Activated CD4-positive, alpha-beta T cell treated with anti-CD3 and anti-CD28 coated beads for 4 hours (primary cell): ENCODE measurements at places on chromosomes 5 and 9.

DNA sequence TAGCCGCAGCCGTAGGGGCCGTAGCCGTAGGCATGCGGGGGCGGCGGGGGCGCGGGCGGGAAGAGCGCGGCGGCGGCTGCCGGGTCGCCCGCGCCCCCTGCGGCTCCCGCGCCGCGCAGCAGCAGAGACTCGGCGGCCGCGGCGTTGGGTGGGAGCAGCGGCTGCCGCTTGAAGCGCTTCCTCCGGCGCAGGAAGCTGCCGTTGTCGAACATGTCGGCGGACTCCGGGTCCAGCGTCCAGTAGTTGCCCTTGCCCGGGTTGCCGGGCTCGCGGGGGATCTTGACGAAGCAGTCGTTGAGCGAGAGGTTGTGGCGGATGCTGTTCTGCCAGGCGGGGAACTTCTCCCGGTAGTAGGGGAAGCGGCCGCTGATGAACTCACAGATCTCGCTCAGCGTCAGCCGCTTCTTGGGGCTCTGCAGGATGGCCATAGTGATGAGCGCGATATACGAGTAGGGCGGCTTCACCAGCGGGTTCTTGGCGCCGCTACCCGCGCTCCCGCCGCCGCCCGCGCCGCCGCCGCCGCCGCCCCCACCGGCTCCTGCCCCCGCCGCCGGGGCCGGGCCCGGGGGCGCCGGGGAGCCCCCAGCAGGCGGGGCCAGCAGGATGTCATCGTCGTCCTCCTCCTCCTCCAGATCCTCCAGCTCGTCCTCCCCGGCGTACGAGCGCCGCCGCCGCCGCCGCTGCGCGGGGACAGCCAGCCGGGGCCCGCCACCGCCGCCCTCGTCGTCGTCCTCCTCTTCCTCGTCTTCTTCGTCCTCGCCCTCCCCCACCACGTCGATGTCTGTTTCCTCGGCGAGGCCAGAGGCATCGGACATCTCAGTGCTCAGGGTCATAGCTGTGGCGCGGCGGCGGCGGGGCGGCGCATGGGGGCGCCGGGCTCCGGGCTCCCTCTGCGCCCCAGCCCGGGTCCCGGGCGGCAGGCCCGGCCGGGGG lies 781 bp downstream of the FOXD1 start:
- DNase-seq: peak; percentile 40

GRCh38 chr5:103393101-103393754 lies 134.7 kb downstream of the MACIR start:
- DNase-seq: no peak

DNA sequence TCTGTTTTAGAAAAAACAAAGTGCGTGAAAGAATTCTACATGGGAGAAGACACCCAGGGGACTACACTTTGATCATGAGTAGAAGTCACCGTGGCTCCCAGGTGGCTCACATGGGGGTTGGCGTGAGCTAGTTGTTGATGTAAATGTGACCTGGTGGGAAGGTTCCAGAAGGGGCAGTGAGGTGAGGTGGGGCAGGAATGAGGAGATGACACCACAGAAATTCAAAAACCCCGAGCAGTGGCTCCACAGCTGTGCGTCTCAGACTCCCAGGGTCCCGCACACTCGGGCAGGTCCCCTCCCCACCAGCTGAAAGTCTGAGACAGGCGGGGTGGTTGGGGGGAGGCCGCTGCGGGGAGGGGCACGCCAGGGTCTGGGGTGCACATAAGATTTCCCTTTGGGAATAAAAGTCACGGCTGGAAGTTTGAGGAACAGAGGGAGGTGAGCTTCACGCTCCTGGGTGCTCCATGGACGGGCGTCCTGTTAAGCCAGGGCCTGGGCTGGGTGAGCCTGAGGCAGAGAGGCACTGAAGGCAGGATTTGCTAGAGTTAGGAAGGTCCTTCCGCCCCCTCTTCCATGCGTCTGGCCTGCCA lies 29.9 kb downstream of the GLT6D1 start:
- no peak for DNase-seq

DNA sequence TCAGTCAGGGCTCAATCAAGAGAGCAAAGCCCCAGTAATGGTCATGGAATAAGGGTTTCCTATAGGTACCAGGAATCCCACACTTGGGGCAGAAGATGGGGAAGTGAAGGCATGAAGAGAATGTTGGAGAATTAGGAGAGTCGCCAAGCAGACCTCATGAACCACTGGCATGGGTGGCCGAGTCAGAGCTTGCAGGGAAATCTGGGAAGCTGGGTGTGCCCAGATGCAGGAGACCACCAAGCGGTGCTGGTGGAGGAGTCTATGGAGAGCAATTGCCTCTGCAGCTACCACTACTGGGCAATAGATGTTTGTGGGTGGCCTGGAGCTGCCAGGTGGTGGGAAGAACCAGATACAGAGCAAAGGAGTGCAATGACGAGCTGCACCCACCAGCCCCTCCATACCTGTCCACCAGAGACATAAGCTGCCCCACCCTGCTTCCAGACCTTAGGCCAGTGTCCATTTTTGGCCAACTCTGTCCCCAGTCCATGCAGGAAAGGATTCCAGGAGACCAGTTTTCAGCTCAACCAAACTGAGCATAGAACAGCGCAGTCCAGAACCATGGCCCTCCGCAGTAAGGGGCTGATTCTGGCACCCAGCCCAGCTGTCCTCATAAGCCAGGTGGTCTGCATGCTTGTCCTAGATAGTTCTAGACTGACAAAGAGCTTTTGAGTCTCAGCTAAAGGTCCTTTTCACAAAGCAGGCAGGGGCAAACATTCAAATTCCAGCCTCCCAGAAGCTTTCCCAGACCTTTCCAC lies 323.9 kb downstream of the GADD45G start:
- no peak for DNase-seq

DNA sequence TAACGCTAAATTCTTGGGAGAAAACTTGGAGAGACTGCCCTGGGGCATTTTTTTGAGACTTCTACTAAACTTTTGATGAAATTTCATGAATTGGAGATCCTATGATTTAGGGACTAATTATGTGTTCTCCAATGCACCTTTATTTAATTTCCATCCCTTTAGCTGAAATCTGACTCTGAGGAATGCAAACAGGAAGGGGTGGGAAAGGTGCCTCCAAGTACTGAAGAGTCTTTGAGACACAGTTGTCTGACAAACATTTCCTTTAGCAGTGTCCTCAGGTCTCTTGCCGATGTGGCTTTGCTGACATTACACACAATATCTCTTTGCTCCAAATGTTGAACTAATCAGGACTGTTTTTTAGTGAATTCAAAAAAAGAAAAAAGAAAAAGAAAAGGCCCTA lies 76.9 kb downstream of the LIX1 start:
- no peak for DNase-seq

DNA sequence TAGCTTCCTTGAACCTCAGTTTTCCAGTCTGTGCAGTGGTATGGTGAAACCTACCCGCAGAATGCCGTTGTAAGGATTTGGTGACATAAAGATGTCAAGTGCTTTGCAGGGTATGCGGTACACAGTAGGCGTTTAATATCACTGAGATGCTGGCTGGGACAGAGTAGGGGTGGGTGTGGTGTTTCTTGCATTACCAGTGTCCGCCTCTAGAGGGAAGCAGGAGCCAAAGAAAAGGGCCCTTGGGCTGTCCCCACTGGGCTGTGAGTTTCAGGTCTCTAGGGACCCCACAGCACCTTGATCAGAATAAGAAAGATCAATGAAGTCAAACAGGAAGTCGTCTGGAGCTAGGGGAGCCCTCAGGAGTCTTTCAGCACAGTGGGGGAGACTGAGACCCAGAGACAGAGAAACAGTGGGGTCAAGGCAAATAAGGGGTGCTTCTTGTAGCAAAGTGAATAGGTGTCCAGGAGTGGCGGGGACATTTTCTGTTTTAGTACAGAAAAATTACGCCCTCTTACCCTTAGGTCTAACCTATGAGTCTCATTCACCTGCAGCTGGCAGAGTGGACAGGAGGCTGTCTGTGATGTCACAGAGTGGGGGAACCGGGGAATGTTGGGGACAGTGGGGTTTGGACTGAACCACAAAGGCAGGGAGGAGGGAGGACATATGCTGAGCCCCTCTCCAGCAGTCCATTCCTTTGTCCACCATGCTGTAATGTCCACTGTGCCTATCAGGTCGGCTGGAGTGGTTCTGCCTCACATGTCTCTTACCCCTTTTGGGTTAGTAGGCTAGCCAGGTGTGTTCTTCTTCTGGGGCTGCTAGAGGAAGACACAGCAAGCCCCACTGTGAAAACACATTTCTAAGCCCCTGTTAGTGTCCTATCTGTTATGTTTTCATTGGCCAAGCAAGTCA lies 4.7 kb upstream of the TEX53 start:
- DNase-seq: peak; percentile 50

GRCh38 chr5:125717209-125717608 lies 706.0 kb upstream of the GRAMD2B start:
- DNase-seq: no peak

GRCh38 chr9:104746798-104747197 lies 685 bp upstream of the NIPSNAP3A start:
- no peak for DNase-seq

GRCh38 chr9:93194641-93195040 lies 10.7 kb downstream of the WNK2 start:
- no peak for DNase-seq

- no peak for DNase-seq
These were observed 174.1 kb downstream of the TLE4 start for GRCh38 chr9:79745752-79746336.

DNA sequence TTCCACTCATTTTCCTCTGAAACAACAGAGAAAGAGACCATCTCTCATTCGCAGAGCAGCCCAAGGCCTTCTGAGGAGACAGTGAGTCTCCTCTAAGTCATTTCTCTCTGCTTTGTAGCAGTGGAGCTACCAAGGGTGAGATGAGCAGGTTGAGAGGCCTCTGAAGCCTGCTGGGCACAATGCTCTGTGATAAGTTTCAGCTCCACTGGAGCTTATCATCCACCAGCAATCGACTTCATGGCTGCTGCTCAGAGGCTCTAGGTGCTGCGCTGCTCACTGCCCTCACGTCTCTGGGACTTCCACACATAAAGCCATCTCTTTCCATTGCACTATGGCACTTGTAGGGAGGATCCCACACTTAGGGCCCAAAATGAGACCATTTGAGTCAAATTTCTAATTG lies 96.3 kb downstream of the CMYA5 start:
- no peak for DNase-seq

DNA sequence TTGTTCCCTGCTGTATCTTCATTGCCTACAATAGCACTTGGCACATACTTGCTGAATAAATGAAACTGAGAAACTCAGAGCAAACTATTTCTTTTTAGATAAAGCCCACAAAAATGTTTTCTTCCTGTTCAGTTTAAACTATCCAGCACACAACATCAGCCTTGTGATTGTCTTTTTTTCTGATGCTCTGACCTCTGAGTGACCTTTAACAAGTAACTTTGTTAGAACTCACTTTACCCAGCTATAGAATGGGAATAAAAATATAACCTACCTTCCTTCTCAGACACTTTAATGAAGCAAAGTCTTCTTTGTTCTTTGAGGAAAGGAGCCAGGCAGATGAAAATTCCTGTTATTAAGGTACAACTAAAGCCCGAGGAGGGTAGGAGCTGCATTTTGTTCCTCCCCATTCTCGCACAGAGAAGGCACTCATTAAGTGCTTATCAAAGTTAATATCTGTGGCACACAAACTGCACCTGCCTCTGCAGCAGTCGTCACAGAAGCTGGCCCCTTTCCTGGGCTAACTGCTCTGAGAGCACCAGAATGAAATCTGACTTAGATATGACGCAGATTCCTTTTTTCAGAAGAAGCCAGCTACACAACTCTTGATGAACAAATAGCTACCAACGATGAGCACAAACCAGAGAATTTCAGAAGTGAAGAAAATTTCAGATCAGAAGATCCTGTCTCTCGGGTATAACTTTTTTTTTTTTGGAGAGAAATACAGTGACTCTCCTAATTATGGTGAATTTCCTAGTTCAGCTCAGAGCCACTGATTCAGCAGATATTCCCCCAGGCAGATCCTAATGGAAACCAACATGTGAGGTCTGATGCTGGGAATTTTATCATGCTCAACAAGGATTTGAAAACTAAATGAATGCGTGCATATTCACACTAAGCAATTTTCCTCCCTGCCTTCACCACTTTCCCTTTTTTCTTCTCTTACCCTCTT lies 31.0 kb upstream of the NR3C1 start:
- peak; percentile 57 for DNase-seq

GRCh38 chr9:137492464-137493363 lies 33.6 kb upstream of the NSMF start:
- DNase-seq: no peak

- DNase-seq: no peak
These were observed 47.6 kb upstream of the ADCY2 start for GRCh38 chr5:7348168-7348854.

DNA sequence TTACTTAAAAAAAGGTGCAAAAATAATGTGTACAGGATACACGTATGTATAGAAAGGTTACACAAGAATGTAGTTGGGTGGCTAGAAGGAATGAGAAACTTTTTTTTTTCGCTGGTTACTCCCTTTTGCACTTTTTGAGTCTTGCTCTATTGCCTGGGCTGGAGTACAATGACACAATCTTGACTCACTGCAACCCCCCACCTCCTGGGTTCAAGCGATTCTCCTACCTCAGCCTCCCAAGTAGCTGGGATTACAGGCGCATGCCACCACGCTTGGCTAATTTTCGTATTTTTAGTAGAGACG lies 15.8 kb downstream of the FBXW11 start:
- no peak for DNase-seq

DNA sequence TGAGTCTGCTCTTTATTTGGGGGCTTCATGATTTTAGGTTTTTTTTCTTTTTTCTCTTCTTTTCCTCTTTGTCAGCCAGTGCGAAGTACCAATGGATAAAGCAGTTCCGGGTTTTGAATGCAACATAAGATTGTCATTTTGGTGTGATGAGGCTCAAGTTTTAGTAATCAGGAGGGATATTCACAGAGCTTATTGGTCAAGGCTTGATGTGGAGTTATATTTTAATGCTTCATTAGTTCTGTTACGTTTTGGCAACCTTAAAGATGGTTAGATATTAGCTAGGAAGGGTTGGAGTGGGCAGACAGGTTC lies 1.4 kb downstream of the PIK3R1 start:
- no peak for DNase-seq

- DNase-seq: no peak
These were observed 180.6 kb upstream of the PAPPA start for GRCh38 chr9:115972843-115973595.

GRCh38 chr9:366620-367019 lies 152.0 kb downstream of the DOCK8 start:
- DNase-seq: no peak

- no peak for DNase-seq
These were observed 33.4 kb upstream of the PCA3 start for GRCh38 chr9:76730801-76731200.

DNA sequence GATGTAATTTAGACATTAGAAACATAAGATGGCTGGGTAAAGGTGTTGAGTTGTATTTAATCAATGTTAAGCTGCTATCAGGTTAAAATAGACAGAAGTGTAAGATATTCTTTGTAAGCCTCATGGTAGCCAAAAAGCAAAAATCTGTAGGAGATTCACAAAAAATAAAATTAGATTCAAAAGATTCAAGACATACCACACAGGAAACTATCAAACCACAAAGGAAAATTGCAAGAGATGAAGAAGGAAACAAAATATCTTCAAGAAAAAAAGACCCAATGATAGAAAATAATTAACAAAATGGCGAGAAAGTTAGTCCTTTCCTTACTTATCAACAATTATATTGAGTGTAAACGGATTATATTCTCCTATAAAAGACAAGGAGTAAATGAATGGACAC lies 15.3 kb downstream of the XRCC4 start:
- DNase-seq: no peak
